ENCODE measurements at places on chromosomes 2 and 18. TPM values are rescaled to one million over a fixed set of nuclear protein-coding genes. Genes with fewer than 3 reads are reported as not detected.

Gene GCG
- not detected for polyA plus RNA-seq

- no peak overlapping the region for H3K4me3 ChIP-seq
- H3K4me1 ChIP-seq = no peaks in the 10 kb centered on the region
- no peaks in the 10 kb centered on the region for H3K36me3 ChIP-seq
- H3K27me3 ChIP-seq = no peaks in the 10 kb centered on the region
- DNase-seq = no peak
These were observed 100.6 kb downstream of the TFCP2L1 start for GRCh38 chr2:121184248-121184862.

DNA sequence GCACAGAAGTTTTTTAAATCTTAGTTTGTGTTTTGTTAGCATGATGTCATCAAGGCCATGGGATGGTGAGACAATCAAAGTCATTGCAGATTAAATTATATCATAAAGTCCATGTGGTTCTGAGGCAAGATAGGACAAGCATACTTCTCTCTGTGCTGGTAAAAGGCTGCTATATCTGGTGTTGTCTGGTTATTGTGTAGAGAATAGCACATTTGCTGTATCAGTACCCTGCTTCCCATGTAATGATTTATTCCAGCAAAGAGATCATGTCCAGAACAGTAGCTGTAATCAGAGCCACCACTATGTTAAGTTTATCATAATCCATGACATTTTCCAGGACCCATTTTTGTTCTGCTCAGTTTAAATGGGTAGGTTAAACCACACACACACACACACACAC lies 123.0 kb downstream of the TTC27 start:
- H3K36me3 ChIP-seq = peaks cover 6% of the 10 kb centered on the region
- DNase-seq = no peak
- H3K4me3 ChIP-seq = no peak overlapping the region
- H3K27ac ChIP-seq = no peak overlapping the region
- H3K27me3 ChIP-seq = no peaks in the 10 kb centered on the region

GRCh38 chr2:49702740-49703139 lies 548.4 kb upstream of the FSHR start:
- H3K4me3 ChIP-seq = no peak overlapping the region
- no peaks in the 10 kb centered on the region for H3K36me3 ChIP-seq
- no peak for DNase-seq
- no peak overlapping the region for H3K27ac ChIP-seq

- H3K27ac ChIP-seq = no peak overlapping the region
- H3K36me3 ChIP-seq = no peaks in the 10 kb centered on the region
- no peak for DNase-seq
- H3K27me3 ChIP-seq = no peaks in the 10 kb centered on the region
- H3K4me1 ChIP-seq = no peaks in the 10 kb centered on the region
These were observed 116.0 kb upstream of the AQP4 start for GRCh38 chr18:26981360-26982082.

GRCh38 chr2:120791243-120791961 lies 55.7 kb downstream of the GLI2 start:
- no peak overlapping the region for H3K4me3 ChIP-seq
- no peaks in the 10 kb centered on the region for H3K36me3 ChIP-seq
- H3K27me3 ChIP-seq = no peaks in the 10 kb centered on the region
- no peak for DNase-seq
- no peak overlapping the region for H3K27ac ChIP-seq

DNA sequence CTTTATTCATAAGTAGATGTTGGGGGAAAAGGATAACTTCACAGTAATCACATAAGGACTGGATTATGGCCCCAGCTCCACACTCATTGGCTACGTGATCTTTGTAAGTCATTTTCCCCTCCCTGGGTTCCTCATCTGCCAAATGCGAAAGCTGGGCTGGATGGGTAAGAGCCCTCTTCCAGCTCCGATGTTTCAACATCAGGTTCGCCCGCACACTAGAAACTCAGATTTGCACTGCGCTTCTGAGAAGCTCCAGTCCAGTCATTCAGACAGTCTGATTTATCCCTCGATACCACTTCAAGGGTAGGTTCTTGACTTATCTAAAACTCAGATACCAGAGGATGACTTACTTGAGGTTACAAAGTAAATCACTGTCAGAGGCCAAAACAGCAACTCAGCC lies 31.0 kb upstream of the RMDN2 start:
- peaks cover 2% of the 10 kb centered on the region for H3K27me3 ChIP-seq
- no peak overlapping the region for H3K27ac ChIP-seq
- H3K36me3 ChIP-seq = no peaks in the 10 kb centered on the region
- no peak for DNase-seq

- H3K36me3 ChIP-seq = no peaks in the 10 kb centered on the region
- no peaks in the 10 kb centered on the region for H3K27me3 ChIP-seq
- DNase-seq = no peak
These were observed 35.5 kb downstream of the HS6ST1 start for GRCh38 chr2:128282976-128283810.

GRCh38 chr2:239927424-239927981 lies 97.6 kb downstream of the NDUFA10 start:
- peak overlapping the region; percentile 55 for H3K27ac ChIP-seq
- no peaks in the 10 kb centered on the region for H3K36me3 ChIP-seq
- no peaks in the 10 kb centered on the region for H3K27me3 ChIP-seq
